ENCODE measurements at places on chromosomes 5 and 9. TPM values are rescaled to one million over a fixed set of nuclear protein-coding genes. Genes with fewer than 3 reads are reported as not detected.

GRCh38 chr9:137158625-137159024 is 11.2 kb downstream of the LRRC26 start:
- no peak overlapping the region for H3K4me3 ChIP-seq
- no peak for DNase-seq
- H3K27me3 ChIP-seq, result peaks cover 35% of the 10 kb centered on the region
- H3K27ac ChIP-seq, result no peak overlapping the region

- H3K4me1 ChIP-seq, result no peaks in the 10 kb centered on the region
- H3K27me3 ChIP-seq, result peaks cover 6% of the 10 kb centered on the region
- no peak overlapping the region for H3K27ac ChIP-seq
- H3K4me3 ChIP-seq, result no peak overlapping the region
- no peaks in the 10 kb centered on the region for H3K36me3 ChIP-seq
Measured at GRCh38 chr9:3775968-3776367, 250.2 kb upstream of the RFX3 start.

- H3K4me1 ChIP-seq, result no peaks in the 10 kb centered on the region
- H3K4me3 ChIP-seq, result no peak overlapping the region
- H3K27ac ChIP-seq, result no peak overlapping the region
- peaks cover 89% of the 10 kb centered on the region for H3K36me3 ChIP-seq
- no peaks in the 10 kb centered on the region for H3K27me3 ChIP-seq
- no peak for DNase-seq
Measured at GRCh38 chr9:78321505-78321904, 24.6 kb downstream of the PSAT1 start.

DNA sequence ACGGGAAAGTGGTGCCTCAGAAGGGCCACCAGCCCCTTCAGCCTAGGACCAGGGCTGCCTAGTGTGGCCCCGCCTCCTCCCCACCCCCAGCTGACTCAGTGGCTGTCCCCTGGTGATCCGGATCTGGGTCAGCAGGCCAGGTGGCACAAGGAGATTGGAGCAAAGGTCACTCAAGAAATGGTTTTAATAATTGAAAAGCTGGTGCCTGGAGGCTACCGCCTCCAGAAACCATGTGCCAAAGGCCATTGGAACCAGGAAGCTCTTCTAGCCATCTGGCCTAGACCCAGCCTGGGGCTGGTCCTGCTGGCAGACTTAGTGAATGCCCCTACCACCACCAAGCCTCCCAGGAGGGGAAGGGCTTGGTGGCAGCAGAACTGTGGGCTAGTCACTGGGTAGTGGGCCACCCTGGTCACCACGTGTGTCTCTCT is 1.5 kb downstream of the ST6GALNAC4 start:
- H3K4me1 ChIP-seq, result peaks cover 53% of the 10 kb centered on the region
- peak overlapping the region; percentile 55 for H3K27ac ChIP-seq
- H3K36me3 ChIP-seq, result peaks cover 15% of the 10 kb centered on the region
- peak; percentile 26 for DNase-seq
- peak overlapping the region; percentile 76 for H3K4me3 ChIP-seq

DNA sequence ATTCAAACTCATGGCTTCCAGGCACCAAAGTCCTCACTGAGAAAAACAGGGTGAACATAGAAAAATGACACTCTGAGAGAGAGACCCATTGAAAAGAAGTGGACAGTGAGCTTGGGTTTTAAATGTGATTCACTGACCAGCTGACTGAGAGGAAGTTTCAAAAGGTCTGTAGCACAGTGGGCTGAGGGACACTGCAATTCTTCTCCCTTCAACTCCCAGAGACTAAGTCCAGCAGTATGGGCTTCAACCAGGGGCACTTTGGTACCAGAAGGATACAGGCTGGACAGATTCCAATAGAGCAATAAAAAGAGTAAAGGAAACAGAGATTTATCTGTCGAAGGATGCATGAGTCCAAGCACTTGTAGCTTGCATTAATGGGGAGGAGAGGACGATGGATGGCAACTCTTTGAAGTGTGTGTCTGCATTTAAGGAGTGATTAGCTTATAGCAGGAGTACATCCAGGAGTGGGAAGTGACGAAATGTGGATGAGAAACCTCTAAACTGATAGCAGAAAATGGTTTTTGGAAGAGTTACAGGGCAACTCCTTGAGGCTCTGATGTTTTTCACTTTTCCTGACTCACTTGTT is 117.0 kb upstream of the ANKRD55 start:
- H3K27me3 ChIP-seq, result no peaks in the 10 kb centered on the region
- peaks cover 44% of the 10 kb centered on the region for H3K4me1 ChIP-seq
- DNase-seq, result no peak
- H3K27ac ChIP-seq, result no peak overlapping the region

DNA sequence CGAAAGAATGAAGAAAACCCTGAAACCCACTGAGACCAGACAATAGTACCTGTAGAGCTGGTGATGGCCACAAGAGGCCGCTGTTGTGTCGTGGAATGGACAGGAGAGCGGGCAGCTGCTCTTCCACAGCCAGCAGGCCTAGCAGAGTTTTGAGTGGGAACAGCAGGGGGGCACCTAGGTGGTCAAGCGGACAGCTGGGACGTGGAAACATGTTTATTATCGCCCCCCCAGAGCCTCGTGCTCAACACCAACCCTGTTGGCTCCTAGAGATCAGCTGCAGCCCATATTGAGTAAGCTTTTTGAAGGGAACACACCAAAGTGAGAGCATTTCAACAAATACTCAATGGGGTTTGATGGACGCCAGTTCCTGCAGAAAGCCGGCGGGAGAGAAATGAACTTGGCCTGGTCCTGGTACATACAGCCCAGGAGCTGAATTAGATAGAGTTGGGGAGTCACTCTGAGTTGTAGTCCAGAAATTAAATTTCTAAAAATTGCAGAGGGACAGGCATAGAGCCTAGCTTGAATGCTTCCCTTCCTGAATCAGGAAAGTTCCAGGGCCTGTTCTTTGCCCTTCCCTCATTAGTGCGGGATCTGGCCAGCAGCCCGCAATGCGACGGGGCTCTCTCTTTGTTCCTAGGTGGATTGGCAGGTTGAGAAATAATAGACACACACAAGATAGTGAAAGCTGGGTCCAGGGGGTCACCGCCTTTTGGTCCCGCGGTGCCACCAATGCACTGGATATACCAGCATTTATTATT is 33.8 kb downstream of the MFAP3 start:
- no peak overlapping the region for H3K27ac ChIP-seq
- no peaks in the 10 kb centered on the region for H3K27me3 ChIP-seq
- peaks cover 21% of the 10 kb centered on the region for H3K4me1 ChIP-seq
- H3K36me3 ChIP-seq, result no peaks in the 10 kb centered on the region
- H3K4me3 ChIP-seq, result no peak overlapping the region
- DNase-seq, result peak; percentile 92

Gene ANKRD18A
- 6.4 TPM for total RNA-seq

Gene STPG3
- not detected for total RNA-seq

Gene ACTBL2
- total RNA-seq, result not detected

All from activated CD4-positive, alpha-beta T cell treated with anti-CD3 and anti-CD28 coated beads for 36 hours (primary cell).